Thymus (tissue), 14 donors: ENCODE measurements at places on chromosomes 16 and 17. TPM values are rescaled to one million over a fixed set of nuclear protein-coding genes. Genes with fewer than 3 reads are reported as not detected.
A peak's percentile ranks its signal among the peaks of the same experiment; 100 is the strongest.

DNA sequence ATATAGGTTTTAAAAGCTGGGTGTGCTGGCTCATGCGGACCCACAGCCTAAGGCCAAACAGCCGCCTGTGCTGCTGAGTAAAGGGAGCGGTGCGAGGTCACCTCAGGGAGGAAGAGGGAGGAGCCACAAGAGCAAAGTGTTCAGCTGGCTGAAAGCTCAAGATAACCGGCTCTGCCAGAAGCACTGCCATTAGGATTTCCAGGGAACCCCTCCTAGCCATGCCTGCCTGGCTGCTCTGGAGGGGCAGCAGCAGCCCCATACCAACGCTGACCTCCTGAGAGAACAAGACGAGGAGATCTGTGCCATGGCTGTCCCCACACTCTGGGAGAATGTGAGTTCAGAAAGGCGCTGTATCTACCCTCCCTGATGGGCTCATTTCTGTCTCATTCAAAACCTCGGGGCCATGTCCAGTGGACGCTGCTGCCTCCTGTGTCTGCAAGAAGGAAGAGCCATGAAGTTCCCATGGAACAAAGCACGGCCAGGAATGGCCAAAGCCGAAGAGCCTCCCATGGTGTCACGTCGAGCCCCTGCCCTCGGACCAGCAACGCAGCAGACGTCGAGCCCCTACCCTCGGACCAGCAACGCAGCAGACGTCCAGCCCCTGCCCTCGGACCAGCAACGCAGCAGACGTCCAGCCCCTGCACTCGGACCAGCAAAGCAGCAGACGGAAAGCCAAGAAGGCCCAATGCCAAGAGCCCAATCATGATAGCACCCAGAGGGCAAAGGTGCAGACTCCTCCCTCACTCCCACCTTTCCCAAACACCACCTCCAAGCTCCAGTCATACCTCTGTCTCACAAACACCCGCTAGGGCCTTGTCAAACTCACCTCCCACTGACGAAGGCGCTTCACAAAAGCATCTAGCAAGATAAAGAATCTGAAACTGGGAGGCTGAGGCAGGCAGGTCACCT lies 107.0 kb downstream of the ANKRD11 start:
- H3K36me3 ChIP-seq: peaks cover 6% of the 10 kb centered on the region
- peak overlapping the region; percentile 60 for H3K27ac ChIP-seq
- H3K4me3 ChIP-seq: no peak overlapping the region
- no peaks in the 10 kb centered on the region for H3K27me3 ChIP-seq

- peak overlapping the region; percentile 64 for H3K27ac ChIP-seq
- no peak overlapping the region for H3K4me3 ChIP-seq
- H3K27me3 ChIP-seq: no peaks in the 10 kb centered on the region
Observed at GRCh38 chr16:10871157-10871991, 5.6 kb upstream of the CIITA start.

GRCh38 chr16:3058139-3059030 lies 7.1 kb upstream of the IL32 start:
- peaks cover 8% of the 10 kb centered on the region for H3K36me3 ChIP-seq
- peak overlapping the region; percentile 32 for H3K27ac ChIP-seq
- H3K27me3 ChIP-seq: no peaks in the 10 kb centered on the region
- DNase-seq: no peak
- peak overlapping the region; percentile 82 for H3K4me3 ChIP-seq

DNA sequence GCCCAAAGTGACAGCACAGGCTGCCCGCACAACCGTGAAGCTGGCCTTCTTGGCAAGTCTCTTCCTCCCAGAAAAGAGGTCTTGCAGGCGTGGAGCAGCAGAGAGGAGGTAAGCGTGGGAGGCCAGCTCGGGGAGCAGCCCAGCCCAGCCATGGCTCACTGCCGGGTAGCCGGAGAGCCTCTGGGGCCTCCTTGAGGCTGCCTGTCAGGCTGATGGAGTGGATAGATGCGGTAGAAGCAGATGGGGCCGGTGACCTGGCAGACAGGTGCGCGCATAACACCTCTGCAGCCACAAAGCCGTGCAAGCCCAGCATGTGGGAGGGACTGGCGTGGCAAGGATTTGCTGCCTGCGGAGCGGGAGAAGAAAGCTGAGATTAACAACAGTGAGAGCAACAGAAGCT lies 17.1 kb upstream of the DOK4 start:
- DNase-seq: no peak
- H3K4me1 ChIP-seq: peaks cover 15% of the 10 kb centered on the region
- no peaks in the 10 kb centered on the region for H3K36me3 ChIP-seq
- H3K4me3 ChIP-seq: no peak overlapping the region
- H3K27ac ChIP-seq: no peak overlapping the region
- H3K27me3 ChIP-seq: no peaks in the 10 kb centered on the region

Gene HID1
- total RNA-seq: 1.3 TPM

Gene KRTAP9-2
- not detected for total RNA-seq
